Mammary microvascular endothelial cell (primary cell): ENCODE measurements at places on chromosomes 6 and 20. TPM values are rescaled to one million over a fixed set of nuclear protein-coding genes. Genes with fewer than 3 reads are reported as not detected.

Gene PRDM13
- not detected in 2 replicates for total RNA-seq

Gene CFAP61
- total RNA-seq: not detected in 2 replicates

Gene SF3B5
- 226 and 291 TPM in 2 replicates for total RNA-seq

Gene AARS2
- total RNA-seq: 15.9 and 16.1 TPM in 2 replicates

Gene SUMO4
- 1.4 TPM in 1 of 2 replicates, not detected in the other for total RNA-seq

Gene TMEM244
- total RNA-seq: not detected in 2 replicates

Gene TFAP2D
- total RNA-seq: not detected in 2 replicates

Gene LHFPL5
- total RNA-seq: 0.20 TPM in 1 of 2 replicates, not detected in the other

Gene BTN1A1
- total RNA-seq: not detected in 2 replicates

Gene HLA-B
- 1,271 and 2,245 TPM in 2 replicates for total RNA-seq

Gene GLP1R
- not detected in 2 replicates for total RNA-seq

Gene PDE10A
- 6.1 and 6.3 TPM in 2 replicates for total RNA-seq

Gene C6orf58
- not detected in 2 replicates for total RNA-seq

Gene OOEP
- total RNA-seq: not detected in 2 replicates

Gene PTGIS
- total RNA-seq: 0.30 and 0.33 TPM in 2 replicates

Gene NANP
- total RNA-seq: 7.2 and 8.1 TPM in 2 replicates

Gene NOL4L
- total RNA-seq: 20.3 and 21.6 TPM in 2 replicates

Gene LKAAEAR1
- not detected in 2 replicates for total RNA-seq

Gene FOXQ1
- total RNA-seq: not detected in 2 replicates

Gene MLN
- total RNA-seq: not detected in 2 replicates

Gene SMLR1
- not detected in 2 replicates for total RNA-seq

Gene BPIFB1
- total RNA-seq: not detected in 2 replicates

Gene LRRN4
- 0.07 and 0.15 TPM in 2 replicates for total RNA-seq

Gene NR2E1
- total RNA-seq: not detected in 2 replicates

Gene TOX2
- 31.3 and 37.8 TPM in 2 replicates for total RNA-seq

Gene SCRT2
- not detected in 2 replicates for total RNA-seq

Gene CALHM6
- total RNA-seq: not detected in 2 replicates

Gene PRIM2
- 18.7 and 21.7 TPM in 2 replicates for total RNA-seq

Gene SNX21
- total RNA-seq: 11.6 and 27.0 TPM in 2 replicates

Gene SFTA2
- not detected in 2 replicates for total RNA-seq

Gene BMP6
- 81.8 and 85.9 TPM in 2 replicates for total RNA-seq
